Activated T-cell treated with anti-CD3 and anti-CD28 coated beads, Interleukin-2, amount 50 U/mL, for 72 hours (primary cell): ENCODE measurements at places on chromosomes 13 and 19. TPM values are rescaled to one million over a fixed set of nuclear protein-coding genes. Genes with fewer than 3 reads are reported as not detected.

- peak; percentile 75 for DNase-seq
- no peaks in the 10 kb centered on the region for H3K27me3 ChIP-seq
- H3K4me3 ChIP-seq: peak overlapping the region; percentile 89
- no peaks in the 10 kb centered on the region for H3K36me3 ChIP-seq
Measured at GRCh38 chr13:114110091-114110829, 22.2 kb downstream of the RASA3 start.

DNA sequence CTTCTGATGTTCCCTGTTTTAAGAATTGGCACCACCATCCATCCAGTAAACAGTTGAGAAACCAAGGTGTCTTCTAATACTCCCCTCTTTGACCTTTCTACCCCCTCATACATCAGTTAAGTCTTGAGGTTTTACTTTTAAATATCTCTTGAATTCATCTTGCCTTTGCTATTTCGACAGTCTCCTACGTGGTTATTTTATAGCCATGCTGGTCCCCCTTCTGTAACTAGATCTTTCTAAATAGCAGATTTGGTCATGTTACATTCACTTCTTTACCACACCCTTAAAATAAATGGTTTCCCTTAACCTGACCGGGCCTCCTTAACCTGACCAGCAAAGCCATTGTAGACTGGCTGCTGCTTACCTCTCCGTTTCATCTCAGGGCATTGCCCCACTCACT, 5.4 kb downstream of the GPR180 start:
- H3K36me3 ChIP-seq: peaks cover 13% of the 10 kb centered on the region
- no peak overlapping the region for H3K4me3 ChIP-seq
- H3K4me1 ChIP-seq: peaks cover 29% of the 10 kb centered on the region
- no peaks in the 10 kb centered on the region for H3K27me3 ChIP-seq

GRCh38 chr19:35042954-35043604, 1.6 kb downstream of the HPN start:
- H3K36me3 ChIP-seq: no peaks in the 10 kb centered on the region
- no peak for DNase-seq
- no peak overlapping the region for H3K4me3 ChIP-seq
- H3K27me3 ChIP-seq: peaks cover 18% of the 10 kb centered on the region

GRCh38 chr13:114067886-114068651, 64.4 kb downstream of the RASA3 start:
- H3K4me3 ChIP-seq: peak overlapping the region; percentile 77
- H3K27ac ChIP-seq: peak overlapping the region; percentile 92
- H3K27me3 ChIP-seq: no peaks in the 10 kb centered on the region
- peaks cover 65% of the 10 kb centered on the region for H3K4me1 ChIP-seq
- DNase-seq: peak; percentile 45

- H3K36me3 ChIP-seq: peaks cover 3% of the 10 kb centered on the region
- no peak overlapping the region for H3K4me3 ChIP-seq
- H3K27me3 ChIP-seq: peaks cover 14% of the 10 kb centered on the region
- DNase-seq: no peak
- no peak overlapping the region for H3K27ac ChIP-seq
Measured at GRCh38 chr13:48542581-48543341, 9.9 kb upstream of the RCBTB2 start.

- H3K27ac ChIP-seq: peak overlapping the region; percentile 53
- peaks cover 5% of the 10 kb centered on the region for H3K27me3 ChIP-seq
- peak overlapping the region; percentile 74 for H3K4me3 ChIP-seq
- H3K4me1 ChIP-seq: peaks cover 53% of the 10 kb centered on the region
- H3K36me3 ChIP-seq: no peaks in the 10 kb centered on the region
Measured at GRCh38 chr13:74287724-74288169, 153.5 kb upstream of the KLF12 start.

DNA sequence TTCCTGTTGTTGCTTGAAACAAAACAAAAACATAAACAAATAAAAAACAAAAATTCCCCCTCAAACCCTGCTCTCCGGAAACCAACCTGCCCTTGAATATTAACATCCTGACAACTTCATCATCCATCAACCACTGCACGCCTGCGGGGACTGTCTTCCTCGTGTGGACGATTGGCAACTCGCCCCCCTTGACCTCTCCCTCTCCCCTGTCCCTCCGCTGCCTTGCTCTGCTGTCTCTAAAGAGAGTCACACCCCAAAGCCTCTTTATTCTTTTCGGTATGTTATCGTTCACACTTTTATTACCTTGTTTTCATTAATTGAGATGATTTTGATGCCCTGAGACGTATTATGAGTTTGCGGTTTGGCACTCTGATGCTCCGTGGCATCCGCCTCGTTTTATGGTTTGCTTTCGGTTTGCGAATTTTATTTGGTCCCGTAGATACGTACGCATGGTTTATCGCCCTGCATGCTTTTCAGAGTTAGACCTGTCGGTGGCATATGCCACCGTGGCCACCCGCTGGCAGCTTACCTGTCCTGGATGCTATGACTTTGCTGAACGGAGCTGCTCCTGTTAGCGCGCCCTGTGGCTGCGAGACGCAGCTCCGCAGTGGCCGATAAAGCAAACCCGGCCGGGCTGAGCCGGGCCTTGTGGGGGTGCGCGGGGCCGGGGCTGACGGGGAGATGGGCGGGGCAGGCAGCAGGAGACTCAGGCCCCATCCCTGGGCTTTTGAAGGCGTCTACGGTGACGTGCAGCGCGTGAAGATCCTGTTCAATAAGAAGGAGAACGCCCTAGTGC, 10.6 kb downstream of the PTBP1 start:
- peaks cover 12% of the 10 kb centered on the region for H3K36me3 ChIP-seq
- H3K27me3 ChIP-seq: no peaks in the 10 kb centered on the region
- no peak overlapping the region for H3K4me3 ChIP-seq

DNA sequence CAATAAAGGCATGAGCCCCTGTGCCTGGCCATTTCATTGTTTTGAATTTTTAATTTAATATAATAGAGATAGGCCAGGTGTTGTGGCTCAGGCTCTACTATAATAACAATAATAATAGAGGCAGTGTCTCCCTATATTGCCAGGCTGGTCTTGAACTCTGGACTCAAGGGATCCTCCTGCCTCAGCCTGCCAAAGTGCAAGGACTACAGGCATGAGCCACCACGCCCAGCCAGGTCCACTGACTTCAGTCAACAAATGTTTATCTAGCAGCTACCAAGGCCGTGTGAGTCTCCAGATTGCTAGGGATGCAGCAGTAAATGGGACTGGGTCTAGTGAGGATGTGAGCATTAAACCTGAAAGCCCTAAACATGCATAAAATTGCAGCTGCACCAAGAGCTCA, 13.8 kb upstream of the ILF3 start:
- peaks cover 31% of the 10 kb centered on the region for H3K4me1 ChIP-seq
- no peak for DNase-seq
- peaks cover 7% of the 10 kb centered on the region for H3K36me3 ChIP-seq
- H3K4me3 ChIP-seq: no peak overlapping the region
- H3K27me3 ChIP-seq: no peaks in the 10 kb centered on the region

- H3K27me3 ChIP-seq: peaks cover 10% of the 10 kb centered on the region
- H3K27ac ChIP-seq: no peak overlapping the region
- H3K4me3 ChIP-seq: no peak overlapping the region
- H3K4me1 ChIP-seq: no peaks in the 10 kb centered on the region
- H3K36me3 ChIP-seq: no peaks in the 10 kb centered on the region
Measured at GRCh38 chr13:75071796-75072195, 410.2 kb downstream of the TBC1D4 start.

- no peaks in the 10 kb centered on the region for H3K36me3 ChIP-seq
- H3K4me3 ChIP-seq: no peak overlapping the region
- H3K27ac ChIP-seq: no peak overlapping the region
- H3K27me3 ChIP-seq: no peaks in the 10 kb centered on the region
Measured at GRCh38 chr13:106850973-106851650, 283.2 kb upstream of the ARGLU1 start.

- no peaks in the 10 kb centered on the region for H3K27me3 ChIP-seq
- peaks cover 43% of the 10 kb centered on the region for H3K36me3 ChIP-seq
- DNase-seq: no peak
- no peaks in the 10 kb centered on the region for H3K4me1 ChIP-seq
Measured at GRCh38 chr19:56441206-56441792, 35.8 kb downstream of the ZNF667 start.

Gene TNFSF9
- total RNA-seq: 3.4 TPM

Gene UCHL3
- total RNA-seq: 32.3 TPM

Gene FAM216B
- total RNA-seq: not detected
